ENCODE measurements at places on chromosomes 2 and 18.

- H3K4me3 ChIP-seq, result no peak overlapping the region
- H3K27ac ChIP-seq, result no peak overlapping the region
- no peaks in the 10 kb centered on the region for H3K4me1 ChIP-seq
- H3K36me3 ChIP-seq, result no peaks in the 10 kb centered on the region
- ATAC-seq, result no peak
These were observed 203.5 kb downstream of the SP3 start for GRCh38 chr2:173761603-173762119.

- H3K27me3 ChIP-seq, result no peaks in the 10 kb centered on the region
- H3K36me3 ChIP-seq, result peaks cover 5% of the 10 kb centered on the region
- H3K4me1 ChIP-seq, result no peaks in the 10 kb centered on the region
These were observed 56.3 kb downstream of the DNAH7 start for GRCh38 chr2:196012314-196012713.

DNA sequence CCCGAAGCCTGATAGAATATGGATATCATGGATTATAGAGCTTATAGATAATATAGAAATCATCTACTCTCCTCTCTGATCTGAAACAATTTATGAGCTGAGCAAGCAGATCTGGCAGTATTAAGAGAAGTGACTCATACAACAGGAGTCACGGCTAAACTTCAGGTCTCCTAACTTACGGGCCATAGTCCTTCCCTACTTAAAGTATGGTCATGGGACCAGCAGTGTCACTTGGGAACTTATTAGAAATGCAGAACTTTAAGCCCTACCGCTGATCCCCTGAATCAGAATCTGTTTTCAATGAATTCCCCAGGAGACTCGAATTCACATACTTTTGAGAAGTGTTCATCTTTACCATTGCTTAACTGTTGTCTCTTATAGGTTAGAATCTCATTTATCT, 195.7 kb upstream of the FANCL start:
- H3K4me1 ChIP-seq, result no peaks in the 10 kb centered on the region
- H3K27me3 ChIP-seq, result peaks cover 21% of the 10 kb centered on the region
- no peak overlapping the region for H3K4me3 ChIP-seq
- no peak for ATAC-seq
- no peaks in the 10 kb centered on the region for H3K36me3 ChIP-seq
- H3K27ac ChIP-seq, result no peak overlapping the region

GRCh38 chr2:112164876-112165275, 26.7 kb downstream of the FBLN7 start:
- H3K36me3 ChIP-seq, result no peaks in the 10 kb centered on the region
- no peak overlapping the region for H3K27ac ChIP-seq
- no peak for ATAC-seq
- H3K27me3 ChIP-seq, result no peaks in the 10 kb centered on the region

DNA sequence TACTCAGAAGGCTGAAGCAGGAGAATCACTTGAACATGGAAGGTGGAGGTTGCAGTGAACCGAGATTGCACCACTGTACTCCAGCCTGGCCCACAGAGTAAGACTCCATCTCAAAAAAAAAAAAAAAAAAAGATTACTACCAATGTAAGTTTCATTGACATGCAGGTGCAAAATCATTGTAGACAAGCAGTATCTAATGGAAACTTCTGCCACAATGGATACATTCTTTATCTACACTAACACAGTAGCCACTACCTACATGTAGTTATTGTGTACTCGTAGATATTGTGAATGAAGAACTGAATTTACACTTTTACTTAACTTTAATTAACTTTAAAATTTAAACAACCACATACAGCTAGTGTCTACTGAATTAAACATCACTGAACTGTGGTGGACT, 10.6 kb downstream of the PPP3R1 start:
- H3K36me3 ChIP-seq, result peaks cover 16% of the 10 kb centered on the region
- H3K27ac ChIP-seq, result no peak overlapping the region
- H3K4me1 ChIP-seq, result peaks cover 47% of the 10 kb centered on the region
- H3K4me3 ChIP-seq, result no peak overlapping the region
- no peak for ATAC-seq

DNA sequence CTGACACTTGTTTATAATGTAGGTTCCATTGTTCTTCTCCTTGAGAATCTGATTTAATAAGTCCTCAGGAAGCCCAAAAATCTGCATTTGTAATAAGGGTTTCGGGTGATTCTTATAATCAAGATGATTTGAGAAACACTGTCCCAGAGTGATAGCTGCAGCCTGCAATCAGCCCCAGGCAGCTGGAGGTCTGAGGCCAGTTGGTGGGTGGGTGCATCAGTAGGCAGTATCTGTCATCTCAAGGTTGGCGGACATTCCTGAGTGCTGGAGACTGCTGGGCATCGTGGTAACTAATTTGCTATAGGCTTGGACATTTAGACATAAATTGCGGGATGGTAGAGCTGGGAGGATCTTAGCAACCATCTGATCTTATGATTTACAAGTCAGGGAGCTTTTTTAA, 2.7 kb upstream of the IL18RAP start:
- peaks cover 36% of the 10 kb centered on the region for H3K4me1 ChIP-seq
- no peak for ATAC-seq
- H3K27ac ChIP-seq, result no peak overlapping the region
- H3K4me3 ChIP-seq, result no peak overlapping the region
- no peaks in the 10 kb centered on the region for H3K36me3 ChIP-seq

- H3K36me3 ChIP-seq, result peaks cover 19% of the 10 kb centered on the region
- ATAC-seq, result peak; percentile 68
- H3K27ac ChIP-seq, result peak overlapping the region; percentile 94
- no peaks in the 10 kb centered on the region for H3K27me3 ChIP-seq
These were observed 140.6 kb upstream of the DNMT3A start for GRCh38 chr2:25482341-25482740.

DNA sequence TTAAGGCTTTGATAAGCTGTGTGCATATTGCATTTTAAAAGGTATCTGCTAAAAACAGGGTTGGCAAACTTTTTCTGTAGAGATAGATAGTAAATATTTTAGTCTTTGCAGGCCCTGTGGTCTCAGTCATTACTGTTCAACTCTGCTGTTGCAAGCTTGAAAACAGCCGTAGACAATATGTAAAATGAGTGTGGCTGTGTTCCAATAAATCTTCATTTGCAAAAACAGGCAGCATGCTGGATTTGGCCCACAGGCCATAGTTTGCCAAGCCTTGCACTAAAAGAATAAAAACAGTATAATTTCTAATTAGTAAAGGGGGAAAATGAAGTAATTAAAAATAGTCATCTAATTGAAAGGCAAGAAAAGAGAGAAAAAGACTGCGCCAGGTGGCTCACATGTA, 35.3 kb downstream of the GCKR start:
- no peaks in the 10 kb centered on the region for H3K36me3 ChIP-seq
- peaks cover 5% of the 10 kb centered on the region for H3K27me3 ChIP-seq
- H3K27ac ChIP-seq, result no peak overlapping the region
- no peaks in the 10 kb centered on the region for H3K4me1 ChIP-seq

GRCh38 chr2:164899121-164899520, 56.2 kb downstream of the SLC38A11 start:
- H3K4me3 ChIP-seq, result no peak overlapping the region
- no peak for ATAC-seq
- no peak overlapping the region for H3K27ac ChIP-seq
- no peaks in the 10 kb centered on the region for H3K36me3 ChIP-seq

DNA sequence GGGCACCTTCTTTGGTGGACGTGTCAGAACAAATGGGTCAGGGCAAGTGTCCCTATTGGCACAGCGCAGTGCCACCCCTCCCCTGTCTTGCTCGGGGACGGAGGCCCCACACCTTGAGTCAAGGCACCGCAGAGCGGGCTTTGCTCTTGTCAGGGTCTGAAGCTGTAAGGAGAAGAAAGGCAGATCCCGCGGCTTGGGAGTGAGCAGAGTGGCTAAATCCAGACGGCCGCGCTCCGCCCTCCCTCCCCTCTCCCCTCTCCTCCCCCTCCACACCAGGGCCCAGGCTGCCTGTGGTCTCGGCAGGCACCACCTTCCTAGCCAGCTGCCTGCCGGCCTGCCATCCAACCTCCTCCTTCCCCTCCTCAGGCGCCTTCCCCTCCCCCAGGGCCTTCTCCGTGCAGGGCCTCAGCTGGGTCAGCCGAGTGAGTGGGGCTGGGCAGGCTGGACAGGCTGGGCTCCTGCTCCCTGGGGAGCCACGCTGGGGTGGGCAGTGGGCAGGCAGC, 25.8 kb downstream of the SPEG start:
- no peak overlapping the region for H3K4me3 ChIP-seq
- no peak for ATAC-seq
- H3K27ac ChIP-seq, result no peak overlapping the region
- H3K27me3 ChIP-seq, result peaks cover 49% of the 10 kb centered on the region
- H3K4me1 ChIP-seq, result peaks cover 9% of the 10 kb centered on the region

DNA sequence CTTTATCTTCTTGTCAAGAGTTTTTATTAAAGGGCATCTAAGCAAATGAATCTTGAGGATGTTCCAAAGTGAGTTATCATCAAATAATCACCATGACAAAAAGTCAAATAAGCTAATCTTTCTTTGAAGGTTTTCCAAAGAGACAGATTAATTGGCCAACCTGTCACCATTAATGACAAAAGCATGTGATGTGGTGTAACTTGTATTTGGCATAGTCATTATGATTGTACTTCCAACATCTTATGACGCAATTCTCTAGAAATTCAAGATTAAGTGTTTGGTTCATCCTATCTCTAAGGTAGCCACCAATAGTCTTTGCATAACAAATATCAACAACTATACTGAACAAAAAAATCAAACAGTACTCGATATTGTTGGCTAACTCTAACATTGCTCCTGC, 28.6 kb downstream of the RBMS1 start:
- no peak overlapping the region for H3K4me3 ChIP-seq
- no peak for ATAC-seq
- no peaks in the 10 kb centered on the region for H3K36me3 ChIP-seq
- no peaks in the 10 kb centered on the region for H3K4me1 ChIP-seq
- H3K27me3 ChIP-seq, result peaks cover 25% of the 10 kb centered on the region

Data from stimulated activated memory B cell treated with anti-CD40 and anti-IgM and Interleukin-4, amounts not matched to agents 10 μg/mL and 1 μg/mL and 100 μg/mL, for 72 hours (primary cell).